ENCODE measurements at places on chromosomes 4 and X. TPM values are rescaled to one million over a fixed set of nuclear protein-coding genes. Genes with fewer than 3 reads are reported as not detected.

Gene PDGFRA
- 1.1 TPM for total RNA-seq

DNA sequence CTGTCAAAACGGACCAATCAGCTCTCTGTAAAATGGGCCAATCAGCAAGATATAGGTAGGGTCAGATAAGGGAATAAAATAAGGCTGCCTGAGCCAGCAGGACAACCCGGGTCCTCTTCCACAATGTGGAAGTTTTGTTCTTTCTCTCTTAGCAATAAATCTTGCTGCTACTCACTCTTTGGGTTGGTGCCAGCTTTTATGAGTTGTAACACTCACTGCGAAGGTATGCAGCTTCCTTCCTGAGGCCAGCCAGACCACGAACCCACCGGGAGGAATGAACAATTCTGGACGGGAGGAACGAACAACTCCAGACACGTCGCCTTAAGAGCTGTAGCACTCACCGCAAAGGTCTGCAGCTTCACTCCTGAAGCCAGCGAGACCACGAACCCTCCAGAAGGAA, 287.8 kb downstream of the RAPGEF2 start:
- DNase-seq, result peak; percentile 97

Gene ARHGAP36
- not detected for total RNA-seq

Gene CLTRN
- total RNA-seq, result 6.1 TPM

Gene HSFX1
- total RNA-seq, result not detected

Gene GRIPAP1
- 44.3 TPM for total RNA-seq

GRCh38 chr4:76783836-76784235, 114.1 kb downstream of the SOWAHB start:
- DNase-seq, result no peak

Gene CSAG1
- total RNA-seq, result not detected

Gene STBD1
- total RNA-seq, result 10.9 TPM

DNA sequence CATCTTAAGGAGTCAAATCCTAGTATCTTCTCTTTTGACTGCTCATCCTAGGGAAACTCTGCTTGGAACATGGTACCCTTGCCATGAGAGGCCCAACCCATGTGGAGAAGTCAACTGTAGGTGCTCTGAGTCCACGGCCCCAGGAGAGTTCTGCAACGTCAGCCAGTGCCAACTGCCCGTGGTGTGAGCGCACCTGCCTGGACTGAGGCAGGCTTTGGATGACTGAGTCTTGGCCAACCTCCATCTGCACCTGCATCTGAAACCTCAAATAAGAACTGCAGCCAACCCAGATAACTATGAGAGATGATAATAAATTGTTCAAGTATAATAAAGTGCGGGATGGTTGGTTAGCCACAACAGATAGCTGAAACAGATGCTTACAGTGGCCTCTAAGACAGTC, 772.0 kb downstream of the TRIML1 start:
- no peak for DNase-seq

DNA sequence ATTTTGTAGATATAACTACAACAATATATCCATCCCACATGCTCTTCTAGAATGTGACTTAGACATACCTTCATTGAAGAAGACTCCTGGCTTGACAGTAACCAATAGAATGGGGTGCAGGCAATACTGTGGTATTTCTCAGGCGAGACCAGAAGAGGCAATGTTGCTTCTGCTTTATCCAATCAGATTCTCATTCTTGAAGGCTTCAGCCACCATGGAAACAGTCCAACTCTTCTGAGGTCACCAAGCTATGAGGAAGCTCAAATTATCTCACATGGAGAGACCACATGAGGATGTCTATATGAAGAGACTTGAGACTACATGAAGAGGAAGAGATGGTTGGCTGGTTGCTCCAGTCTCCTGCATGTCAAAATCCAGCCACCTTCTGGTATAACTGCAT, 469.9 kb downstream of the PCDH10 start:
- no peak for DNase-seq

DNA sequence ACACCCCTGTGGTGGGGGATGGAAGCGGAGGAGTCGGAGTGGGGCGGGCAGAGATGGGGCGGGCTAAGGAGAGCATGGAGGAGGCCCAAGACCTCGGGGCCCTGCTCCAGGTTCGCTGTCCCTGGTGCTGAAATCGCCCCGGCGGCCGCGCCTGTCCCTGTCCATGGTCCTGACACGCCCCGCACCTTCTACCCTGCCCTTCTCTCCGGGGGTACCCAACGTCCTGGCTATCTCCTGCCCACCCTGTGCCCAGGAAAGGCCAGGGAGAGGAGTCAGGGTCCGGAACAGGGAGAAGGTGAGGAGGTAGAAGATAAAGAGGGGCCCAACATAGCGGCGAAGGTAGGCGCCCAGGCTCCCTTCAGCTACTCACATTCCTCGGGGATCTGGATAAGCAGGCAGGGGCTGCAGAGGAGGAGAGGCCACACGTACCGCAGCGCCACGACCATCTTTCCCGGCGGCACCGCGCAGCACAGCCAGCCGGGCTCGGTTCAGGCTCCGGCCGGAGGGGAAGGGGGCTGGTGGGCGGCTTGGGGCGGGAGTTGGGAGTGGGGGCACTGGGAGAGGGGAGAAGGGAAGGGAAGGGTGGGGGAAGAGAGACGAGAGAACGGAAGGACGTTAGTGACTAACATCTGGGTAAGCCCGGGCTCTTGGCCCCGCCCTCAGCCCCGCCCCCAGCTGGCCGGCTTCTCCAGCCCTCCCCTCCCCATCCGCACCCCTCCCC, 10.4 kb downstream of the L1CAM start:
- peak; percentile 54 for DNase-seq

- DNase-seq, result no peak
These were observed 37.1 kb upstream of the CCDC149 start for GRCh38 chr4:24949970-24950369.

- no peak for DNase-seq
These were observed 90.2 kb downstream of the CBR4 start for GRCh38 chr4:168919706-168920324.

Gene SCRG1
- total RNA-seq, result not detected

Gene RAB40AL
- total RNA-seq, result 0.40 TPM

- no peak for DNase-seq
These were observed 6.3 kb downstream of the AWAT1 start for GRCh38 chrX:70240751-70241150.

Gene FAT1
- 92.4 TPM for total RNA-seq

- no peak for DNase-seq
These were observed 43.7 kb upstream of the UGT2A3 start for GRCh38 chr4:68995292-68995691.

GRCh38 chr4:67973608-67974007, 10.3 kb upstream of the TMPRSS11A start:
- no peak for DNase-seq

Gene DOCK11
- total RNA-seq, result 3.0 TPM

DNA sequence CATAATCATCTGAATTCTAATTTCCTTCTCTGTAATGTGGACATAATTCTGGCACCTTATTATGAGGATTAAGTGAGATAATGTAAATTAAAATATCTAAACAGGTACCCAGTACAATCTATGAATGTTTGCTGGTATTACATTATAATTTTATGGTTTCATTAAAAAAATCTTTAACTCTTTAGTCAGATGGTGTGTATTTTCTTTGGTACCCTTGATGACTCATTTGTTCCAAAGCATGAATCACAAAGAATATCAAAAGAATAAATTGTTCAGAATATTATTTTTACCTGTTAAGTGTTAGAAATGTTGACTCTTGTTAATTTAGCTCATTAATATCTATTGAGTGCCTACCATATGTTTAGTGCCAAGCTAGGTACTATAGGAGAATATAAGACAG, 74.3 kb downstream of the SNX25 start:
- DNase-seq, result peak; percentile 44

DNA sequence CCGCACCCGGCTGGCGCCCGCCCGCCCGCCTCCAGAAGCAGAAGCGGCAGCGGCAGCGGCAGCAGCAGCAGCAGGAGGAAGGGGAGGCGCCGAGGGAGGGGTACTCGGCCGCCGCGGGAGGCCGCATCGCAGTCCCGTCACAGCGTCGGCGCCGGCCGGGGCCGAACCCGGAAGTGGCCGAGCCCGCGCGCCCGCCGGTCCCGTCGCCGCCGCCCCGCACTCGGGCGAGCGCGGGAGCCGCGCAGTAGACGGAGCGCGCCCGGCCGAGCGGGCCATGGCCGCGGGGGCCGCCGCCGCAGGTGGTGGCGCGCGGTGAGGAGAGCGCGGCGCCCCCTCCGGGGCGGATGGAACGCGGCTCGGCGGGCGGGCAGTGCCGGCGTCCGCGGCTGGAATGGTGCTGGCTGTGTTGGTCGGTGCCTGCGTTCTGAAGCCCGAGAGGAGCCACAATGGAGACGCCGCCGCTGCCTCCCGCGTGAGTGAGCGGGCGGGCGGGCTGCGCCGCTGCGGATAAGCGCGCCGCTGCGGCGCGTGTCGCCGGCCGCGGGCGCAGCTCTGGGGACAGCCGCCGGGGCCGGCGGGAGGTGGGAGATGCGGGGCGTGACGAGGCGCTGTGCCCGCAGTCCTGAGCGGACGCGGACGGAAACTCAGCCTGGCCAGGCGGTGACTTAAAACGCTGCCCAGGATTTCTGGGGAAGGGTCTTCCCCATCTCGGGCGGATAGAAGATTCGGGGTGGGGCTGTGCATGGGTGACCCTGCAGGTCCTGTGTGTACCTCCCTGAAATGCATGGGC, at the start of gene KLHL2:
Gene KLHL2 (plus strand): TSS at position 131 of the 790 bp plus-strand sequence. CDS start 316 bp downstream, at position 447.
- DNase-seq, result peak; percentile 65

DNA sequence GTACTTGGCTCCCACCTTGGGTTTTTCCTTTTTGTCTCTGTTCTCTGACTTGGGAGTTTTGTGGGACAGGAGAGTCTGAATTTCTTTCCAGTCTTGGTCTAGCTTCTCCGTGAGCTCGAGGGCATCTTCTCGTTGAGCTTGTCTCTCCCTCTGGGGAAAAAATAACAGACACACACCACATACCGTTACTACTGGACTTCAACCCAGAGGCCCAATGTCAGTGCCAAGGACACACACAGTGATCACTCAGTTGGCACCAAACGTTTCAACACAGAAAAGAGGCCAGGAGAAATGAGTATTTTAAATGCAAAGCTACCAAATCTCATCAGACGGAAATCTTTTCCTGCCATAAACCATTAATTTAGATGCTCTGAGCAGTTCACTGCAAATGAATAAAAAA, 9.7 kb downstream of the NOP14 start:
- DNase-seq, result no peak

- DNase-seq, result no peak
These were observed 163.5 kb upstream of the SPIN4 start for GRCh38 chrX:63514569-63515080.

DNA sequence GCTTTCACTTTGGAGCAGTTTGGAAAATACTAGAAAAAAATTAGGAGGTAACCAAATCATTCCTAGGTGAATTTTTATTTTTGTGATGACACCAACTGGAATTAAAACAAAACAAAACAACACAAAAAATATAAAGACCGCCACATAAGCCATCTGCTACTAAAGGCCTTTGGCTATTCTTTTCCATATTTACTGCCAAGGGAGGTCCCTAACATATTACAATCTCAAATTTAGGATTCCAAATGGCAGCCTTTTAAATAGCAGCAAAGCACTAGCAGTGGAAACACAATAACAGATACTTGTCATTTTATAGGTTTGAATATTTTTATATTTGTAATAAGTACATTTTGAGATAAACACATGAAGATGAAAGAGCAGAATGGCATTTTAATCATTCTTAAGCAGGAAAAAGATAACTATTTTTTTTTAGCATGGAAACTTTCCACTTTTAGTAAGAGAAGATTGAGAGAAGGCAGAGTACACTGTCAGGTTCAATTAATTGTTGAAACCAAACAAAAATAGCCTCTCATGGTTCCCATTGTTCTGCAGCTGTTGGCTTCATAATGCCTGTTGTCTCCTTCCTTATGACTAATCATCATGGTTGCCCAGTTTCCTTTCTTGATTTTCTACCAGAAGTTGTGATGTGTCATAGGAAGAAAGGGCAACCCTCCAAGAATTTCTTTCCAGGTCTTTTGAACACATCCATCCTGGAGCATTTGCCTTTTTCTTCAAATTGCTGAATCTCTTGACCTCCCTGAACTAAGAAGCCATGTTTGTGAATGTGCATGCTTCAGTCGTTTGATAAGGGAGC, 219.0 kb upstream of the EMCN start:
- peak; percentile 88 for DNase-seq

Gene FGFBP2
- total RNA-seq, result not detected

DNA sequence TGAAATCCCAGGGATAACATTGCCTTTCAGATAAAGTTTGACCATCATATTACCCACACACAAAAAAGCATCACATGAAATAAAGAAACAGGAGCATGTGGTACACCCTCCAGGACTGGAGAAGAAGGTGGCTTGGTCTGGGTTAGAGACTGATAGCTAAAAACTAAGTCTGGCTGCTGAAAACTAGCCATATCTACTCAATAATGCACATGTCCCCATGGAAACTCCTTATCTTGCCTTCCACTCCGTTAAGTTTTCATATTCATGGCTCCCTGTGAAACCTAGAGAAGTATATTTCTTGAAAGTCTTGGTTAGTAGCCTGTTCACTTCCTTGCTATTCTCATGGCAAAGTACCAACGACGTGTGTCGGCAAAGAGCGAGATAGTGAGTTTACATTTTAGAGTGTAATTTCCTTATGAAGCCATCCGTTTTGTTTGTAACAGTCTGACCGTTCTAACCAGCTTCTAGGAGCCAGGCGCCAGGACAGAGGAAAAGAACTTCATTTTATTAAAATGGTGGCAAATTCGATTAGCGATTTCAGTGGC, 6.7 kb upstream of the DCTD start:
- no peak for DNase-seq

DNA sequence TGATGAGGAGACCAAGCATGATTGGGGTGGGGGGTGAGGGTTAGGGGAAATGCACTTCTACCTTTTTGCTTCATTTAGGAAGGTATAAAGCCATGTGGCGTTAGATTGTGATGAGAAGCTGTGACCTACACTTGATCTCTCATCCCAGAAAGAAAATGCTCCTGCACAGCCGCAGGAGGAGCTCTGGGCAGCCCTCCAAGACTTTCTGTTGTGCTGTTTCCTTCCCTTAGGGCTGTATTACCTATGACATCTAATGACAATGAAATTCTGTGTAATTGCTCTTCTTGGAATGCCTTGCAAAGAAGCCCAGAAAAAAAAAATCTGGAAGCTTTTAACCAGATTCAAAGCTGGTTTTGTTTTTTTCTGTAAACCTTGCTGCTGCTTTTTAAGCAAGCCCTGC, 13.4 kb downstream of the PRPS2 start:
- DNase-seq, result peak; percentile 70

Gene SPANXN1
- not detected for total RNA-seq

GRCh38 chrX:47186096-47186740, 7.4 kb upstream of the UBA1 start:
- DNase-seq, result no peak

Gene GALNTL6
- not detected for total RNA-seq

GRCh38 chr4:53199356-53199755, 166.5 kb downstream of the SCFD2 start:
- no peak for DNase-seq

- peak; percentile 10 for DNase-seq
These were observed 774 bp downstream of the ZCCHC4 start for GRCh38 chr4:25313201-25313895.

Gene EREG
- total RNA-seq, result 2.2 TPM

GRCh38 chrX:37754516-37754915, 25.3 kb upstream of the CYBB start:
- no peak for DNase-seq

Gene NUP62CL
- 9.9 TPM for total RNA-seq

Gene RAB33A
- total RNA-seq, result not detected

- no peak for DNase-seq
These were observed 345.1 kb downstream of the ARHGAP10 start for GRCh38 chr4:148076964-148077363.

All from PC-3 (cell line).